ENCODE measurements at places on chromosomes 3 and 15. TPM values are rescaled to one million over a fixed set of nuclear protein-coding genes. Genes with fewer than 3 reads are reported as not detected.

Gene KCNMB2
- polyA plus RNA-seq: 0.55 TPM

Gene TGM4
- polyA plus RNA-seq: not detected

Gene NR1I2
- polyA plus RNA-seq: 0.03 TPM

Gene EDEM1
- polyA plus RNA-seq: 4.6 TPM

Gene HAPLN3
- 7.3 TPM for polyA plus RNA-seq

Gene CTXN2
- polyA plus RNA-seq: not detected

Gene DNAJB11
- polyA plus RNA-seq: 147 TPM

Gene RPS17
- 3,888 TPM for polyA plus RNA-seq

Gene CELF6
- 5.1 TPM for polyA plus RNA-seq

Gene FAM3D
- 0.07 TPM for polyA plus RNA-seq

Gene CCR8
- not detected for polyA plus RNA-seq

Gene LRTM1
- polyA plus RNA-seq: not detected

Gene POLQ
- polyA plus RNA-seq: 0.10 TPM

Gene SPINK8
- not detected for polyA plus RNA-seq

Gene CPLX3
- 0.04 TPM for polyA plus RNA-seq

Gene PLSCR2
- not detected for polyA plus RNA-seq

Gene TM4SF1
- polyA plus RNA-seq: 131 TPM

Gene MESP1
- polyA plus RNA-seq: 1.3 TPM

Gene CPA3
- 0.72 TPM for polyA plus RNA-seq

Gene MME
- polyA plus RNA-seq: 5.8 TPM

Gene MCTP2
- 1.3 TPM for polyA plus RNA-seq

Gene INSYN1
- polyA plus RNA-seq: 134 TPM

Gene SPTBN5
- 0.94 TPM for polyA plus RNA-seq

Gene WNT7A
- polyA plus RNA-seq: not detected

Gene PRSS50
- polyA plus RNA-seq: 0.88 TPM

Gene IQCH
- 0.83 TPM for polyA plus RNA-seq

Gene SERPINI2
- 0.37 TPM for polyA plus RNA-seq

Gene GP5
- 0.01 TPM for polyA plus RNA-seq

Gene SUCNR1
- not detected for polyA plus RNA-seq

Gene ZBTB38
- 14.7 TPM for polyA plus RNA-seq

Gene LXN
- polyA plus RNA-seq: 3.4 TPM

Gene CADM2
- polyA plus RNA-seq: 0.12 TPM

Gene OCA2
- polyA plus RNA-seq: 0.04 TPM

Gene CNTN4
- polyA plus RNA-seq: 0.48 TPM

Gene PTX3
- 0.15 TPM for polyA plus RNA-seq

Gene PAK6
- 0.48 TPM for polyA plus RNA-seq

Gene REC114
- polyA plus RNA-seq: not detected

Gene ITGB5
- polyA plus RNA-seq: 18.5 TPM

Gene GREM1
- not detected for polyA plus RNA-seq

Gene CFAP44
- polyA plus RNA-seq: 4.9 TPM

Gene GXYLT2
- polyA plus RNA-seq: 2.2 TPM

Gene HEXA
- polyA plus RNA-seq: 48.8 TPM

Gene IMP3
- 77.2 TPM for polyA plus RNA-seq

Gene A4GNT
- polyA plus RNA-seq: not detected

Gene STXBP5L
- polyA plus RNA-seq: not detected

Gene TOPAZ1
- not detected for polyA plus RNA-seq

Gene ZNF774
- 2.8 TPM for polyA plus RNA-seq

Gene CD200
- 0.44 TPM for polyA plus RNA-seq

Gene H1-8
- not detected for polyA plus RNA-seq

Gene LHFPL4
- not detected for polyA plus RNA-seq

Gene RAB11A
- 209 TPM for polyA plus RNA-seq

Gene CFAP92
- polyA plus RNA-seq: 0.44 TPM

Gene SI
- polyA plus RNA-seq: not detected

Gene NRG4
- not detected for polyA plus RNA-seq

Gene ITIH1
- polyA plus RNA-seq: 0.13 TPM

All from heart right ventricle (tissue), 16 donors.